Ovary (tissue), 10 donors: ENCODE measurements at places on chromosomes 7 and 10. TPM values are rescaled to one million over a fixed set of nuclear protein-coding genes. Genes with fewer than 3 reads are reported as not detected.

MYOZ1 gene
- total RNA-seq, result not detected

CYP2C8 gene
- total RNA-seq, result not detected

DNA sequence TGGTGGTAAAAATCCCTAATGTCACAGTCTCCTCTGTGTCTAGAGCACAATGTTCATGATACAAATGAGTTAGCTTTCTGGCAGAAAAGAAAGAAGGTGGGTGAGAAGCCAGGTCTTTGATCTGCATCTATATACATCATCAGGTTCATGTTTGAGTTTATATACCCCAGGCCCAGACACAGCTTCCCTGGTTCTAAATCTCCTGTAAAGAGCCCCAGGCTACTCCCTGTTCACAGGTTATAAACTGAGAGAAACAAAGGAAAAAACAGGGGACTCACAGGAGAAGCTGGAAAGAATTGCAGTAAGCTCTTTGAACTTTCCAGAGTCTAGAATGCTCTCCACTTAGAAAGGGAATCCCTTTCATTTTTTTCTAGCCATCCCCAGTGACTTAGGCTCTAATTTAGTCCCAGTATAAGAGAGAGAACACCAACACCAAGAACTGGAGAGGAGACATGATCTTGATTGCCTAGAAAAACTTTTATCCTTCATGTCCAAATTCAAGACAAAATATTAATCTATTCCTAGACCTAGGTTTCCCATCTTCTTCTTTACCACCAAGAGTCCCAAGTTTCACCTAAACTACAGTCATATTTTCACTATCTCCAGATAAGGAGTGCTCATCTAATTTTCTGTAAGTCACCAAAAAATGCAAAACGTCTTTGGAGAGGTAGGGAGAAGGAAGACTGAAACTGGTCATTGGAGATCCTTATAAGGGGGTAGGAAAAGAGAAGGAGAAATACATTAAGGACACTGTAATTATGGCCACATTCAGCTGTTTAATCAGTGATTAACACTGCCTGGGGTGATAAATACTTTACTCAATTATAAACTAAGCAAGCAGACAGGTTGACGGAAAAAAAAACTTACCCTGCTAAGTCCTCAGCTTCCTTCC, 469 bp downstream of the MSS51 start:
- DNase-seq, result no peak

ERVW-1 gene
- total RNA-seq, result not detected

GRCh38 chr10:15324611-15325010, 46.5 kb downstream of the FAM171A1 start:
- no peak for DNase-seq

DNA sequence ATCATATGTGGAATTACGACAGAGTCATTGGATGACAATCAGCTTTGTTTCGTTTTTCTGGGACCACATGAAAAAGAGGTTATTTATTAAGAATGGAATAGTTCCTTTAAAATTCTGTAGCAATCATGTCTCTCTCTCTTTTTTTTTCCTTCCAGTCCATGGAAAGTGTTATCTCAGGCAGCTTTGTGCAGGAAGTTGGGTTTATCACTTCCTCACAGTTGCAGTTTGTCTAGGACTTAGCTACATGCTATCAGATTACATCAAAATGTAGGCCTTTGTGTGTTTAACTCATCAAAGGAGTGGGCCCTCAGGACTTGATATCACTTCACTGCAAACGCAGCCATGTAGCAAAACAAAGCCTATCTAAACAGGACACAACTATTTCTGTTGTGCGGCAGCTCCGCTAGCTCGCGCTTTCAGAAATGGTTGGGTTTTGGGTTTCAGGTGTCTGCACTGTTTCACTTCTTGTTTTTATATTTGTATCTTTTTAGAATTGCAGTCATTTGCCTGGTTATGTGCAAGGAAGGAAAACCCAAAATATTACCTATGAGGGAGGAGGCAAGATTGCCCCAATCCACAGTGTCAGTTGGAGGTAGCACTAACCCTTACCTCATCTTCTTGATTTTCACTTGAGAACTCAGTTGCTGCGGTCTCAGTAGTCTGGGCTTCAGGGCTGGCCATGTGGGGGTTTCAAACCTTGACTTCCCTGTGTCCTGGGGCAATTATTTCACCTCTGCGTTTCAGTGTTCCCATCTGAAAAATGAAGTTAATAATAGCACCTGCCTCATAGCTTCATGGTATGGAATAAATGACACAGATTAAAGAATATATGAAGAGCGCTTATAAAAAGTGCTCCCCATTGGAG, 66.7 kb downstream of the HHEX start:
- DNase-seq, result no peak

DNA sequence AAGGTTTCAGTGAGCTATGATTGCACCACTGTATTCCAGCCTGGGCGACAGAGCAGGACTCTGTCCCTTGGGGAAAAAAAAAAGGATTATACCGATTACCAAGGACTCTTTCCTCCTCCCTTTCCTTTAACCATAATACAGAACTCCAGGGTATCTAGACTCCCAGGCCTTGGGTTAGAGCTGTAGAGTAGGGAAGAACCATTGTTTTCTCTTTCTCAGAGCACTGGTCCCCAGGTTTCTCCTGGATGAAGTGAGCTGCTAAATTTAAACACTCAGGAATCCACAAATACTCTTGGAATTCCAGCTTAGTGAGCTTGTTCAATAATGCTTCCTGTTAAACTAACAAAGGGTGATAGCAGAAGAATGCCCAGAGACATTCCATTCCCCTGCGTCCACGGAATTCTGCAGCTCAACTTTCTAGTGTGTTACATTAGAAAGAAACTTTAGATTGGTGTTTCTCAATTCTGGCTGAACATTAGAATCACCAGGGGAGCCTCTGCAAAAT, 14.6 kb upstream of the RPEL1 start:
- DNase-seq, result no peak

MRC1 gene
- 9.5 TPM for total RNA-seq

PDAP1 gene
- 33.4 TPM for total RNA-seq

DNA sequence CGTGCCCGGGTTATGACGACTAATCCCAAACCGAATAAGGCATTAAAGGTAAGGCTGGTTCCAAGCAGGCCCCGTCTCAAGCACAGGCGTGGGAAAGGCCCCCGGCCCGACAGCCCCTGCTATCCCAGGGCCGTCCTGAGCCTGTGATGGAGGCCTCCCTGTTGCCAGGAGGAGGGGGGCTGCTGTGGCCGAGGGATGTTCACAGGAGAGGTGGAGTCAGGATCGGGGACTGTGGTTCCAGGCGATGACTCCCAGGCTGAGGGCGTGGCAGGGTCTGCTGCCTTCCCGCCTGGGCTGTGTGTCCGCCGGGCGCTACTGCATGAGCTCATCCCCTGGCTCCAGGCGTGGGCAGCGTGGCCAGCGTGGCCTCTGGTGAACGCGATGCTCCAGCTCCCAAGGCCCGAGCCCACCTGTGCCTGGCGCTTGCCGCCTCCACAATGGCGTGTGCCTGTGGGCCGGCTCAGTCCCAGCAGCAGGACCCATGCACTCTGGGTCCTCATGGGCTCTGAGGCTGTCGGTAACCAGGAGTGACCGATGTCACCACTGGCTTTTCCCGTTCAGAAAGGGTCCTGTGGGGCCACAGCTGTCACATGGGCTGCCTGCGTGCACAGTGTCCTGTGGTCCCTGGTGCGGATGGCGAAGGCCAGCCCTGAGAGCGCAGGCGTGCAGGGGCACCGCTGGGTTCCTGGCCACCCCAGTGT, 8.8 kb downstream of the MAFK start:
- no peak for DNase-seq

DNA sequence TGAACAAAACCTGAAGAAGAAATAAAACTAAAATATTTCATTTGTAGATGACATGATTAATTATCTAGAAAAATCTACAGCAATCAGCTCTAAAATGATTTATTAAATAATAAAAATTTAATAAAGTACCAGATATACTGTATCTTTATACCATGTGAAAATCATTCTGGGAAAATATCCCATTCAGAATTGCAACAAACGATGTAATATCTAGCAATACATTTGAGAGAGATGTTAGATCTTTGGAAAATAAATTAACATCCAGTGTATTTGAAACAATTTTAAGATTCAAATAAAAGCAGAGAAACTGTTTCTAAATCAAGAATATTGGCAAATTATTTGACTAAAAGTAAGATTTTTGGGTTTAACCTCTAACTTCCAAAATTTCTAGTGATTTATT, 62.2 kb downstream of the ZEB1 start:
- no peak for DNase-seq

DNA sequence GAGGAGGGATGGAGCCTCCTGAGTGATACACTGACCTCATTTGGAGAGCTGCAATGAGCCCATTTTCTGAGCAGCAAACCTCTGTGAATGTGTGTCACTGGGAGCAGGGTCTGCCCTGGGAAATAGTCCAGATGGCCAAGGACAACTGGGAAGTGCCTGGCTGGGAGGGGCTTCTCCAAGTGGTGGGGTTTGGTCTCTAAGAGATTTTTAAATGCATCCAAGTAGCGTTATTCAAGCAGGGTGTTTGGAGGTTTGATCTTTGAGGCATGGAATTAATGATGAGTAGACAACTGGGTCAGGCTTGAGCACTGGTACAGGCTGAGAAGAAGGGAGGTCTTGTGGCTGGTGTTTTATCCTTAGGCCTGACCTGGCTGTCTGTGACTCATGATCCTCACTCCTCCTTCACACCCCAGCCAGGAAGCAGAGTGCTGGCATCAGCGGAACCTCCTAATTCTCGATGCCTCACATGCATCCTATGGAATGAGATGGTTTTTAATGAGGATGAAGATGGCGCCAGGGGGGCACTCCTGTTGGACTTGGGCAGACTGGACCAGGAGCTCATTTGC, 3.3 kb downstream of the GOLGA7B start:
- no peak for DNase-seq

GRCh38 chr7:31345421-31345820, 4.9 kb upstream of the NEUROD6 start:
- DNase-seq, result no peak

GRCh38 chr7:107931740-107932515, 40.9 kb downstream of the DLD start:
- DNase-seq, result peak; percentile 57

DNA sequence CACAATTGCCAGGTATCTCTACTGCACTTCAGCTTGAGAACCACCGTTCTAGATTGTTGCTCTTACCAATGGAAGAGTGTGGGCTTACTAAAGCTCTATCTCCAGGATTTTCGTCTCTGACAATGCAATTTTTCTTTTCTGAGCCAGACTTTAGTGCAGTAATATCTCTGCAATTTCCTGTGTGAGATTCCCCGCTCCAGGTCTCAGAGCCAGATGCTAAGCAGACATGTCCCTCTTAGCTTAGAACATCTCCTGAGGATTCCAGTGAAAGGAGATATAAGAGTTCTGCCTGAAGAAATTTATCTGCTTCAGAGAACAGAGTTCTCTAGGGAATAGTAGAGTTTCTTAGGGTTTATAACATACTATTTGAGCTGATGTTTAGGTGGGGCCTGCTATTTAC, 82.0 kb downstream of the SND1 start:
- DNase-seq, result no peak

INPP5F gene
- total RNA-seq, result 11.6 TPM
